ENCODE measurements at places on chromosomes 1 and 21.
A peak's percentile ranks its signal among the peaks of the same experiment; 100 is the strongest.

DNA sequence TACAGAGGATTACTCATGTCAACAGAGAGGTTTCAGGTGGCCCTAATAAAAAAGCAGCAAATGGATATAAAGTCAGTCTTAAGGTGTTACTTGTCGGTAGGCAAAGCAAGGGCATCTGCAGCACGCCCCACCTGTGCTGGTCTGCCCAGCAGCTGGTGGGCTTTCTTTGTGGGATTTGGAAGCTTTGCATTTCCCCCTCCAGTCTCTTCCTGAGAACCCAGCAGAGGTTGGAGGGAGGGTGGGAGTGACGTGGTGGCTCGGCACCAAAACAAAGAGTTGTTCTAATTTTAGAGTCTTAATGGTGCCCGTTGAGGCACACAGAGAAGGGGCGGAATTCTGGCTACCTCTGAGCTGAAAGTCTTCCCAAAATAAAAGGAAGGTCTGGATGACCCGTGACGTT lies 4.8 kb upstream of the PCBP3 start:
- no peak for DNase-seq

- no peak for DNase-seq
Measured at GRCh38 chr1:99919220-99919619, 50.6 kb upstream of the SLC35A3 start.

GRCh38 chr1:5502311-5503194 lies 489.7 kb downstream of the NPHP4 start:
- no peak for DNase-seq

DNA sequence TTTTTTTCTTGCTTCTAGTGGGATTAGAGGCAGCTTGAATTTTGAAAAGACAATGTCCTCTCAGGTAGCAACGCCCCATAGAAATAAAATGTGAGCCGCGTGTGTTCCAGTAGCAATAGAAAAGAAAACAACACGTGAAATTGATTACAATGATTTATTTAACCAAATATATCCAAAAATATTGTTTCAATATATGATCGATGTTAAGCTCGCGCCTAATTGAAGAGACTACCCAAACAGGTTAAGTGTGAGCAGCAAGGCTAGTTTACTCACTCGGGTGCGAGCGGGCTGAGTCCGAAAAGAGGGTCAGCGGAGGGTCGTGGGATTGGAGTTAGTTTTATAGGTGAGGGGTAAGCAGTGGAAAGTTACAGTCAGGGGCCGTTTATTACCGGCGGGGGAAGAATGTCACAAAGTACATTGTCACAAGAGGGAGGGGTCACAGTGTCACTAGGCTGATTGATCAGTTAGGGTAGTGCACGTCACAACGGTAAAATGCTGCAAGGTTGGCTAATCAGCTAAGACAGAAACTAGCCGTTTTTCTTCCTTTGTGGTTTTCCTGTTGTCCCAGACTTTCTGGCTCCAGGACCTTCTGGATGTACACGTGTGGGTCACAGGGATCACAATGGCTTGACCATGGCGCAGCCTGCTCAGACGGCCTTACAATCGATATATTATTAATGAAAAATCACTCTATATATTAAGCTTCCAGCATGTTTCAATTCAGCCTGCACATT lies 697 bp upstream of the ZNF670 start:
- peak; percentile 28 for DNase-seq

DNA sequence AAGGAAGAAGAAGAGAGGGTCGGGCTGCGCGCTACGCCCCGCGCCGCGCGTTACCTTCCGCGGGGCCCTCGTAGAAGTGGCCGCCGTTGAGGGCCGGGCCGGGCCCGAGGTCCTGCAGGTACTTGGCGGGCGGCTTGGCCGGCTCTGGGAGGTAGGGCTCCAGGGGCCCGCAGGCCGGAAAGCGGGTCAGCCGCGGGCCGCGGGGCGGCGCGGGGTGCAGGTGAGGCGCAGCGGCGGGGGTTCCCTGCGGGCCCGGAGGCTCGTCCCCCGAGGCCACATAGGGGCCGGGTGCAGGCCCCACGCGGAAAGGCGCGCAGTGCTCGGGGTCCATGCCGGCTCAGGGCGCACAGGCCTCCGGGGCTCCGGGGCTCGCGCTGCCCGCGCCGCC lies 196 bp downstream of the ALX3 start:
- DNase-seq = no peak

GRCh38 chr1:212485913-212486618 lies 53.3 kb downstream of the NENF start:
- DNase-seq = no peak

- DNase-seq = no peak
Measured at GRCh38 chr1:168453056-168453455, 90.7 kb downstream of the XCL2 start.

DNA sequence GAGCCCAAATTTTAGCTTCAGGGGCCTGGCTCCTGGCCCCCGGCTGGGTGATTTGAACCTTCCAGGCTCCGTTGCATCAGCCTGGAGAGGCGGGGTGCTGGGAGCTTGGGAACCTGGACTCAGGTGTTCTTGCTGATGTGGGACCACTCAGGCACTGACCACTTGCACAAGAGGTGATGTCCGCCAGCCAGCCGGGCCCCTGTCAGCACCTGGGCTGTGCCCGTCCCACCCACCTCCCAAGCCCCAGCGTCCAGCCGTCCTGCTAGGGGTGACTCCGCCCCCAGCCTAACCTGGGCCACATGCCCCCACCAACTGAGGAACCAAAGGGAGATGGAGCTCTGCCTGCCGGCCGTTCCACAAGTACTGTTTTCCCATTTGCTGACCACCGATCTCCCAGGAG lies 47.4 kb upstream of the ARHGEF16 start:
- no peak for DNase-seq

DNA sequence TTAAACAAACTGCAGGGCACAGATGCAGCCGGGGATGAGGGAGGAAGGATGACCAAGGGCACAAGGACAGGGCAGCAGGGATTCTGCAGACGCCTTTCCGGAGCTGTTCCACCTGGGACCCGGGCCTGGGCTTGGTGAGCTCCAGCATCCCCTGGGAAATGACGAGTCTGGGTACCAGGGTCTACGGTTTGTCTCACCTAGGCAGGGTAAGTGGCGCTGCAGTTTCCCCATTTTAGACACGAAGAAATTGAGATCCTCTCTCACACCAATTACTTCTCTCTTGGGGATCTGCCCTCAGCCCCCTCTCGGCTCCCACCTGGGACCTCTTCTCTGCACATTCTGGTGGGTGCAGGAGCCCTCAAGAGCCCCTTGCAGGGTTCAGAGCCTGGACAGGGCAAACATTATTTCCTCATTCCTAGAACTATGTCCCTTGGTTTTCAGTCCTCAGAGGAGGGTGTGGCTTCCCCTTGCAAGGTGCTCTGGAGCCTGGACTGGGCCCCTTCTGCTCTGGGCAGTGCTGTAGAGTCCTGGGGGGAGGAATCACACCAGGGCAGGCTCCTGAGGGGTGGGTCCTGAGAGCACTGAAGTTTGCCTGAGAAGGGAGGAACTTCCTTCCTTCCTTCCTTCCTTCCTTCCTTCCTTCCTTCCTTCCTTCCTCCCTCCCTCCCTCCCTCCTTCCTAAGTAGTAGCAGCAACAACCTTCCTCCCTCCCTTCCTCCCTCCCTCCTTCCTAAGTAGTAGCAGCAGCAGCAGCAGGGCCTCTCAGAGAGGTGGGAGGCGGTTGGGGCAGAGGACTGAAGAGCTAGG lies 16.0 kb downstream of the RAP1GAP start:
- DNase-seq = no peak

GRCh38 chr1:92909321-92909720 lies 51.9 kb downstream of the DIPK1A start:
- no peak for DNase-seq

GRCh38 chr1:14970799-14971141 lies 182.8 kb upstream of the TMEM51 start:
- DNase-seq = no peak

- no peak for DNase-seq
Measured at GRCh38 chr1:2428490-2428889, 16.1 kb upstream of the PEX10 start.

DNA sequence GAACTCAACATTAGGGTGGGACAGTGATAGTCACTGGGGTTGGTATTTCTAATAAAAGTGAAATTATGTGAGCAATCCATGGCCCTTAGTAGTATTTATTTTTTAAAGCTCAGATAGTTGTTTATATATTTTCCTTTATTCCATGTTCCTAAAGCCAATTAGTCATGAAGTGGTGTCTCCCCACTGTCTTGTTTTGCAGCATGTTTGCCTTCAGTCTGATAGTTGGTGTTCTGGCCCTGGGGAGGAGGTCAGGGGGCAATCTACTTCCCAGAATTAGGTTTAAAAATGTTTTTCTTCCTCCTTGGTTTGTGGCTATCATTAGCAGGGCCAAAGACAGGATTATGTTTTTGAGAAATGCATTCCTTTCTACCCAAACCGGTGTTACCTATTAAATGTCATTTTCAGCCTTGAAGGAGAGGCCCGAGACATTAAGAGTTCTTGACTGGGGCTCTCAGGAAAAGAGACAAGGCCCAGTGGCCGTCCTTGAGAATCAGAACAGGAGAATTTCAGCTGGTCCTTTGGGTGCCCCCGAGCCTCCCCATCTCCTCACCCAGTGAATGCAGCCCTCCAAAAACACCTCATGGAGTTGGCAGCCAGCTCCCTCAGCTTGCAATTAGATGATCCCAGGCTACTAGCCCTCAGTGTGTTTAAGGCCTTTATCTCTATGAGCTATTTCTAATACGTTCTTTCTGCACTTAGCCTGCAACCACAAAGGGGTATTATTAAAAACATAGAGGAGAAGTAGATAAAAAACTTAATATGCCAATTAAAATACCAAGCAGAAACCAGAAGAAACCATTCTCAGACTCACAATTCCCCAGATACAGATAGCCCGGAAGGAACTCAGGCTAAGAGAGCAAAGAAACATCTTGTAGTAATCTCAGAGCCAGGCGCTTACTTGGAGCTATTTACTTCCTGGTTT lies 71.3 kb upstream of the NGF start:
- no peak for DNase-seq

DNA sequence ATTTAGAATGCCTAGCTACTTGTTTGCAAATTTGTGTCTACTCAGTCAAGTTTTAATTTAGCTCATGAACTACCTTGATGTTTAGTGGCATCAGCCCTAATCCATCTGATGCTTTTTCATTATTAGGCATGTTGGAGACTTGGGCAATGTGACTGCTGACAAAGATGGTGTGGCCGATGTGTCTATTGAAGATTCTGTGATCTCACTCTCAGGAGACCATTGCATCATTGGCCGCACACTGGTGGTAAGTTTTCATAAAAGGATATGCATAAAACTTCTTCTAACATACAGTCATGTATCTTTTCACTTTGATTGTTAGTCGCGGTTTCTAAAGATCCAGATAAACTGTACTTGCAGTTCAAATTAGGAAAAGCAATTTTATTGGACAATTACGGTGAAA lies 7.6 kb downstream of the SOD1 start:
- no peak for DNase-seq
